Posterior vena cava (tissue), 2 donors: ENCODE measurements at places on chromosomes 6 and 20. TPM values are rescaled to one million over a fixed set of nuclear protein-coding genes. Genes with fewer than 3 reads are reported as not detected.

The DDX27 gene
- 17.7 TPM for total RNA-seq

DNA sequence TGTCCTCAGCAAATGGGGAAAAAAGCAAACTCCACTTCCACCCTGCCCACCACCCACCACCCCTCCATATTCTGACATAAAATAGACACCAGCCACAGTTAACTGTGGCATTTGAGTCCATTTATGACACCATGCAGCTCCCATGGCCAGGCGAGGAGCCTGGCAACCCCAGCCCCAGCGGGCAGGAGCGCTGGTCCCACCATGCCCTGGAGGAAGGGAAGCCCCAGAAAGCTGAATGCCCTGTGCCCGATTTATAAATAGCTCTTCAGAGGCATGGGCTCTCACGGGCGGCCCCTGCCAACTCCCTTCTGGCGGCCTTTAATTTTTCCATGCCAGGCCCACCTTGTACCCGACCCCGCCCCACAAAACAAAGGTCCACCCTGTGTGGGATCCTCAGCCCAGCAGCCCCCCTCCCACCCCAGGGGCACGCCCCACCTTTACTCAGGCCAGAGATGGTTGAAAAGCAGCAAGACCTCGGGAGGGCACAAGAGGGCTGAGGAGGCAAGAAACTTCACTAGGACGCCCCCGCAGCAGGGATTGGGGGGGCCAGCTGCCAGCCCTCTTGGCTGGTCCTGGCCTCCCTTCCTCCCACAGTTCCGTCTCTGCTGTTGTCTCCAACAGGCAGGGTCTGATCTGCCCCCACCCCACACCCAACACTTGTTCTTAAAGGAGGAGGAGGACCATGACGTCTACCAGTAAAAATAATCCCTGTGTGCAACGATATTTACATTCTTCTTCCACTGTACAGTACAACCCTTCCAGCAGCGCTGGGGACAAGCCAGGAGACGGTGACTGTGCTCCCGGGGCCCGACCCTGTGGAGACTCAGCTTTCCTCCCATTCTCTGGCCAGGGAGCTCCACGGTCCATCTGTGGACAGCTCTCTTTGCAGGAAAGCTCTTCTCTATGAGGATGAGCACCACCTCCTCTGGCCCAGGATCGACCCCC lies 115.6 kb upstream of the CDYL start:
- no peak for DNase-seq

The TNF gene
- total RNA-seq = 0.93 TPM

The RNF217 gene
- 23.7 TPM for total RNA-seq

DNA sequence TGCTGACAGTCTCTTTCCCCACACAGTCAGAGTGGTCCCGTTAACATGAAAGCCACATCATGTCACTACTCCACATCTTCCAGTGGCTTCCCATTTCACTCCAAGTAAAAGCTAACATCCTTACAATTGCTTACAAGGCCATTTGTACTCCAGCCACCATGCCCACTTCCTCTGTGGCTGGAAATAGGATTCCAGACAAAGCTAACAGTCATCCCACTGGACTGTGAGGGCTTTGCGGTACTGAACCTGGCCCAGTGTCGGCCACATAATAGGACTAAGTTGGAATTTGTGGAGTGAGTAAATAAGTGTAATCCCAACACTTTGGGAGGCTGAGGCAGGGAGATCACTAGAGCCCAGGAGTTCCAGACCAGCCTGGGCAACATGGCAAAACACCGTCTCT lies 10.9 kb downstream of the CCM2L start:
- no peak for DNase-seq

The NINL gene
- 7.4 TPM for total RNA-seq

DNA sequence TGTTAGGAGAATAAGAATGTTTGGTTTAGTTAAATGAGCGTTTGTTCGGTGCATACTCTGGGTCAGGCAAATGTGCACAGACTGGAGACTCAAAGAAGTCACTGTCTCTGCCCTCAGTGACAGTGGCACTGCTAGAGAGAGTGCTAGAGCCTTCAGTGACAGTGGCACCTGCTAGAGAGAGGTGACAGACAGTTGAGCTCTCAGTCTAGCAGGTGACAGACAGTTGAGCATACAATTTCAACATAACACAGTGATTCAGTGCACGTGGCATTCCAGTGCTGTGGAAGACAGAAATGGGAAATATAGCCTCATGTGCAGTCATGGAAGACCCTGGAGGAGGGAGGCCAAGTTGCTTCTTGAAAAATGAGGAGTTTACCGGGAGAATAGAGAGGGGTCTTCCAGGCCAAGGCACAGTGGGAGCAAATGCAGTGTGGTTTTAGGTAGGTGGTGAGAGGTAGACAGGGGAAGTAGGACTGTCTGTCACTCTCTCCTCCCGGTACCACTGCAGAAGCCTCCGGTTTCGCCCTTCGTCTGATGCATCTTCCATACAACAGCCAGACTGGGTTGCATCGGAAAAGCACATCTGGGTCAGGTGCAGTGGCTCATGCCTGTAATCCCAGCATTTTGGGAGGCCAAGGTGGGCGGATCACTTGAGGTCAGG lies 107.9 kb upstream of the CLDN20 start:
- no peak for DNase-seq

GRCh38 chr20:1983301-1983700 lies 10.6 kb downstream of the PDYN start:
- DNase-seq = no peak

DNA sequence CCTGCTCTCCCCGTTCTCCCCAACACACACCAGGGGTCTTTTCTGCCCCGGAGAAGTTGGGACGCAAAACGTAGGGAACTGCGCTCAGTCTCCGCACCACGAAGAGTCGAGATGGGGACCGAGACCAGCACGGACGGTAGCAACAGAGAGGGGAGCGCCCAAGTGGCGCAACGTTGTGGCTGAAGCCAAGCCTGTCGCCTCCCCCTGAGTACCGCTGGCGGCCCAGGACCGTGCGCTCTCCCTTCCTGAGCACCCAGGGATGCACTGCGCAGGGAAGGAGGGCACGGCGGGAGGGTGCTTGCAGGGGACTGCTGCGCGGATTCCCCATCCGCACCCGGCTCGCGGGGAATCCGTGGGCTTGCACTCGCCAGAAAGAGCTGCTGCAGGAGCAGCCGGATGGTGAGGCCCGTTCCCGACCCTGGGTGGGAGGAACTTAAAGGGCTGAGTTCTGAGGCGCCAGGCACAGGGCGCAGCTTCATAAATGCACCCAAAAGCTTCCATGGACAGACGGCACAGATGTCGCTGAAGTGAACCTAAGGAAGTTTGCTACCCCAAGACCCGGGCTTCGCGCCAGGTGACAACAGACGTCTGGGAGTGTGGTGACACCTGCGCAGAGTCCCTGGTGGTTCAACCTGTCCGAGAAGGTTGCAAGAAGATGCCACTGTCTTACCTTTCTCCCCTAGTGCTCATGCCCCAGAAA lies 178.7 kb downstream of the TBXT start:
- DNase-seq = no peak
